ENCODE measurements at places on chromosomes 1 and 21.

DNA sequence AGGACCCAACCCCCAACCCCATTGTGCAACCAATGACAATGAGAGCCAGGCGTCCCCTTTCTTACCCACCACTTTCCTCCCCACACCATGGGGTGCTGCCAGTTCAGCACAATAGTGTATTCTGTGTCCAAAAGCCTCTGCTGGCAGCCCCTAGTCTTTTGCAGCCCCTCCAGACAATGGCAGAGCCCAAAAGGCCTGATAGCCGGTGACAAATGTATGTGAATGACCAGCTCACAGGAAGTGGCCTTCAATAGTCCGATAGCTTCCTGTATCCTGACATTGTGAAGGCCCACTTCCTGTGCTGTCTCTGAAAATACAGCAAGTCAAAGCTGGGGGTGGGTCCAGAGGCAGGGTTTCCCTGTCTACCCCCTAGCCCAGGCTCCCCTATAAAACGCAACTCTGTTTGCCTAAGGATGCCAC is 16.6 kb downstream of the SMIM12 start:
- no peak for DNase-seq

- no peak for DNase-seq
These were observed 68.5 kb downstream of the GPR88 start for GRCh38 chr1:100606438-100606837.

DNA sequence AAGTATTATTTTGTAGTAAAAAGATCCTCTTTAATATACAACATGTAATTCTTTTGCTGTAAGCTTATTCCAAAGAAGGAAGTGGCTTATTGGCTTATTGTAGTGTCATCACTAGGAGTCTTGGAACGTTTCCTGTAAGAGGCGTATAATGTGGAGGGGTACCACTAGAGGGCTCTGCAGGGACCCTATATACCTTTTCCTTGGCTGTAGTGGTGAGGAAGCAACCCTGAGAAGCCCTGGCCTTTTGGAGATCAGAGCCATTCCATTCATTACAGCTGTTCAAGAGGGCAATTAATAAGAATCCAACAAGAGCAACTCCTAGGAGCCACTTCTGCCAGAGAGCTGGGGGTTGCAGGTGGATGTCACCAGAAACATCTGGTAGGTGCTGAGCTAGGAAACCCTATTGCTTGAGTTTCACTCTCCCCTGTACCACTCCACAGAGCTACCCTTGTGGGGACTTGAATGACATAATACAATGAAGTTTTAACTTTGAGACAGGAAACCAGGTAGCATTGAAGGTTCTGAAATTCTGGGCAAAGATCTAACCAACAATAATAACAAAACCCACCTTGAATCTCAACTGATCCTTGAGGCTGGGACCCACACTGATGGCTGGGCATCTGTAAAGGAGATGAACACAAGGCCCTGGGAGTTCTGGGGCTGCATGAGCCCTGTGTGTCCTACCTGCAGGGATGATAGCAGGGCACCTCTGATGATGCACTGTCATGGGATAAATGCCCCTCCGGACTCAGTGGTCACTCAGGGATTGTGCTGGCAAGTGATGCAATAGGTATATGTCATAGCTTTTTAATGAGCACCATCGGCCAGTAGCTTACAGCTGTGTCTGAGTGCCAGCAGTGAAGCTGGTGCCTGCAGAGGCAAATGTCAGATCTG is 160.2 kb upstream of the COA6 start:
- DNase-seq: no peak

DNA sequence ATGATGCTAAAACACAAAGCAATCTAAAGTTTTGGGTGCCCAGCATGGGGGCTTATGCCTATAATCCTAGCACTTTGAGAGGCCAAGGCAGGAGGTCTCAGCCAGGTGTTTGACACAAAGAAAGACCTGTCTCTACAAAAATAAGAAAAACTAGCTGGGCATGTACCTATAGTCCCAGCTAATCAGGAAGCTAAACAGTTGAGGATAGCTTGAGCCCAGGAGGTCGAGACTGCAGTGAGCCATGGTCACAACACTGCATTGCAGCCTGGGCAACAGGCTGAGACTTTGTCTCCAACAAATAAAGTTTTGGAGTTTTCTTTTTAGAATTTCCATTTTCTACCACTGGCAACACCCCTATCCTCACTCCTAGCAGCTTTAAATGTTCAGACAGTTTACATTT is 55.1 kb upstream of the GUCA2A start:
- DNase-seq: no peak

- no peak for DNase-seq
These were observed 2.7 kb upstream of the VANGL2 start for GRCh38 chr1:160397651-160398050.

GRCh38 chr1:21607549-21608529 is 61.3 kb downstream of the RAP1GAP start:
- DNase-seq: no peak

- DNase-seq: no peak
These were observed 130.3 kb upstream of the EDN2 start for GRCh38 chr1:41614818-41615217.

DNA sequence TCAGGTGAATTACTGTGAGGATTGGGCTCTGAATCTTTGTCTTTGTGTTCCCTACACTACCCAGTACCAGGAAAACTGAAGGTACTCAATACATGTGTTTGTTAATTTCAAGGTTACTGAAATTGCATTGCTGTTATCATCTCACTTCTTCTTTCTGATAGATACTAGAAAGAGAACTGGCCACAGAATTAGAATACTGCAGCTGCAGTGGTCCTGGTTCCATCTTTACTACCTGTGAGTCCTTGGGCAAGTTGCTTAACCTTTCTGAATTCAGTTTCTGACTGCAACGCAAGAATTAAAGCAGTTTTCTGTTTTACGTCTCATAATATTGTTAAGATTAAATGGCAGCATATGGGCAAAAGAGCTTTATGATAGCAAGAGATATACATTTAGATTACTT is 263.5 kb downstream of the LMO4 start:
- no peak for DNase-seq

- no peak for DNase-seq
These were observed 11.6 kb upstream of the SAMD11 start for GRCh38 chr1:911875-912739.

DNA sequence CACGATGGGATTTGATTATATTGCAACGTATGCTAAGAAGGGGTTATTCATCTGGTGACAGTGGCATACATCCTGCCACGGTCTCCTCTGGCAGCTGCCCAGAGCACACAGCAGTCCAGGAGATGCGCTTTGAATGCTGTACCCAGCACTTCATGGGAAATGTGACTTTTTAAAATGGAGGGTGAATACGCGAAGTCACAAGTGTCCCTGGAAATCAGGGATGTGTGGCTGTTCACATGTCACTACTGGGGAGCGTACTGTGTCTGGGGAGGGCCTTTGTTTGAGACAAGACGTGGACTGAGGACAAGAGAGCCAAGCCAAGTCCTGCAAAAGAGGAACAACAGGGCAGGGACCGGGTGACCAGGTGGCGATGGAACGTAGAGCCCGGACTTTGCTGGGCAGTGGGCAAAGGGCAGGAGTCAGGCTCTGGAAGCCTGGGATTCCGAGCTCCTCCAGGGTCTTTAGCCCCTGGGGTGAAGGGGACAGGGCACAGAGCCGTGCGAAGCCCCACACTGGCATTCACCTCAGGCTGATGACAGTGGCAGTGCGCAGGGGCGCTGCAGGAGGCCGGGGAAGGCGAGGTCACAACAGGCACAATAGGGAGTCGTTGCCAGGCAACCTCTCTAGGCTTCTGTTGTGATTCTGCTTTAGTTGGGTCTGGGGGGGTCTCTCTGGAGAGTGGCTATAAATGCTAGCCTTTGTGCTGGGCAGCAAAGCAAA is 11.4 kb upstream of the ZBTB21 start:
- no peak for DNase-seq

- no peak for DNase-seq
These were observed 640.7 kb upstream of the PTBP2 start for GRCh38 chr1:96080925-96081324.

DNA sequence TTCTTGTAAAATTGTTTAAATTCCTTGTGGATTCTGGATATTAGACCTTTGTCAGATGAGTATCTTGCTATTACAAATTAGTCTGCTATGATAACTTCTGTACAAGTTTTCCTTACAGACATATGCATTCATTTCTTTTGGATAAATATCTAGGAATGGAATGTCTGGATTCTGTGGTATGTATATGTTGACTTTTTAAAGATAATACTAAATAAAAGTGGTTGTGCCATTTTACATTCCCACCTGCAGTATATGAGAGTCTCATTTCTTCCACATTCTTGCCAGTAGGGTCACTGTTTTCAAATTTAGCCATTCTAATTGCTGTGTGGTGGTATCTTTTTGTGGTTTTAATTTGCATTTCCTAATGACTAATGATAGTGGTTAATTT is 53.9 kb downstream of the SYDE2 start:
- DNase-seq: no peak

DNA sequence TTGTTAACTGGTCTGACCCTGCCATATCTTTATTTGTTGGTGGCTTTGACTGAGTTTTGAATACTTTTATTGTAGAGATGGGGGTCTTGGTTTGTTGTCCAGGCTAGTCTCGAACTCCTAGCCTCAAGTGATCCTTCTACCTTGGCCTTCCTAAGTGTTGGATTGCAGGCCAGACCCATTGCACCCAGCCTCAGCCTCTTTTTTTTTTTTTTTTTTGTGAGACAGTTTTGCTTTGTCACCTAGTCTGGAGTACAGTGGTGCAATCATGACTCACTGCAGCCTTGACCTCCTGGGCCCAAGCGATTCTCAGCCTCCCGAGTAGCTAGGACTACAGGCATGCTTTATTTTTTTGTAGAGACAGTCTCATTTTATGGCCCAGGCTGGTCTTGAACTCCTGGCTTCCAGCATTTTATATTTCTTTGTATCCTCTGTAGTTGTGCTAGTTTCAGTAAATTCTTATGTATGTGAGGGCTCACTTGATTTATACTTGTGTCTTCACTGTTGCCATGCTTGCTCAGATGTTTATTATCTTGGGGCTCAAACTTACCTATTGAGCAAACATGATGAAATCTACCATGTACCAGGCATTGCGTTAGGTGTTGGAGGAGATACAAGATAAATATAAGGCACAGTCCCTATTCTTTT is 24.1 kb downstream of the THRAP3 start:
- no peak for DNase-seq

DNA sequence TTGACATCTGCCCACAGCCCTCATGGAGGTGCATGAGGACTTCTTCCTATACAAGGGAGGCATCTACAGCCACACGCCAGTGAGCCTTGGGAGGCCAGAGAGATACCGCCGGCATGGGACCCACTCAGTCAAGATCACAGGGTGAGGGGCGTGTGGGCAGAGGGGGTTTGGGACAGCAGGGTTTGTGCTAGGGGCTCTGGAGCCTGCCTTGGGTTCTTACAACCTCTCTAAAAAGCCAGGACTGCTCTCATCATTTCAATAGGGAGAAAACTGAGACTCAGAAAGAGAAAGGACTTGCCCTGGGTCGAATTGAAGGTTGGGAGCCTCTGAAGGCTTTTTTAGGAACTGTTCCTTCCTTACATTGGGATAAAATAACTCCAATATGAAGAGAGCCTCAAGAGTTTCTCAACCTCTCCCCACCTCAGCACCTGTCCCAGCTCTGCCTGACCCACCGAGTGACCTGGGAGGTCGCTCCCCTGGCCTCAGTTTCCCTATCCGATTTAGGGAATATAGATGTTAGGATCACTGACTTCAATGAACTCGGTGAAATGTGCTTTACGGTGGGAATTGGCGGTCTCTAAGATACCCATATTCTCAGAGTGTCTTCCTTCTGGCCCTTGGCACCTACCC is 9.5 kb downstream of the TINAGL1 start:
- no peak for DNase-seq

- no peak for DNase-seq
These were observed 139.8 kb downstream of the NCAM2 start for GRCh38 chr21:21137986-21138385.

GRCh38 chr1:204873176-204873575 is 2.5 kb downstream of the NFASC start:
- DNase-seq: no peak

- DNase-seq: no peak
These were observed 7.0 kb upstream of the KISS1 start for GRCh38 chr1:204203206-204203767.

- DNase-seq: no peak
These were observed 29.5 kb downstream of the C21orf91 start for GRCh38 chr21:17789656-17790055.

- no peak for DNase-seq
These were observed 35.7 kb upstream of the FAM163A start for GRCh38 chr1:179707406-179707805.

All from stimulated activated CD4-positive, alpha-beta T cell treated with anti-CD3 and anti-CD28 coated beads, Interleukin-1b, Interleukin-23, amount 100 ng/mL, for 1 hour (primary cell).